ENCODE measurements at places on chromosomes 3 and 15.
A peak's percentile ranks its signal among the peaks of the same experiment; 100 is the strongest.

GRCh38 chr15:89399238-89400115 is 64.9 kb upstream of the POLG start:
- DNase-seq: no peak
- peak overlapping the region; percentile 7 for H3K4me3 ChIP-seq
- peaks cover 13% of the 10 kb centered on the region for H3K4me1 ChIP-seq
- no peaks in the 10 kb centered on the region for H3K36me3 ChIP-seq
- peaks cover 28% of the 10 kb centered on the region for H3K27me3 ChIP-seq

DNA sequence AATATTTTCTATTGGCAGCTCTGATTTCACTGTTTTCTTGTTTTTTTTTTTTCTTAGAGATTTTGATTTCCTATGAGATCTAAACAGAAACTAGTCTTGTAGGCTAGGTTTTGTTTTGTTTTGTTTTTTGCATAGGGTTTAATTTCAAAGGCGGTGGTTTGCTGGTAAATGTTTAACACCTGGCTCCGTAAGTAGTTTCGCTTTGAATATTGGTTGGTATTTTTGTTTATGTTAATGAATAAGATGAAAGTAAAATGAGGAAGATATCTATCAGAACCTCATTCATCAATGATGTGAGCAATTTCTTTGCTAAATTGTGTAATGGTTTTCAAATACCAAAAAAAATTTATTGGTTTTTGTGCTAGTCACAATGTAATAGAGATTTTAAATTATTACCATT is 39.7 kb upstream of the TM4SF1 start:
- H3K4me3 ChIP-seq: no peak overlapping the region
- H3K4me1 ChIP-seq: peaks cover 9% of the 10 kb centered on the region
- H3K27me3 ChIP-seq: no peaks in the 10 kb centered on the region
- no peak for DNase-seq
- H3K27ac ChIP-seq: no peak overlapping the region

GRCh38 chr3:52194485-52195290 is 3.3 kb upstream of the ALAS1 start:
- no peaks in the 10 kb centered on the region for H3K36me3 ChIP-seq
- H3K4me3 ChIP-seq: no peak overlapping the region
- peak overlapping the region; percentile 93 for H3K27ac ChIP-seq
- H3K4me1 ChIP-seq: peaks cover 49% of the 10 kb centered on the region
- no peaks in the 10 kb centered on the region for H3K27me3 ChIP-seq

DNA sequence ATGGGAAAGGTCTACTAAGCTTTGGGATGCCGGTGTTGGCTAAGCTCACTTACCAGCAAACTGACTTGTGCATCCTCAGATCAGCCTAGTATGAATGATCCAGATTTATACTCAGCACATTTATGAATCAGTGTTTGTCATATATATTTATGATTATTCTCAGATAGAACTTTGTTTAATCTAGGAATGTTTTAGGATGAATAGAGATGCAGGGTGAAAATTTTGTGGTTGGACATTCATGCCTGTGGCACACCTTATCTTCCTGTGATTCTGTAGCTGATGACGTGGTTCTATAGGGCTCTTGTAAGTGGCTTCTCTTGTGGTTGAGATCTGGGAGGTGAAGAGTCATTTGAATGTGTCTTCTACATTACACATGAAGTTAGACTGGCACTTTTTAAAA is 11.4 kb downstream of the CDIN1 start:
- H3K4me1 ChIP-seq: no peaks in the 10 kb centered on the region
- DNase-seq: no peak
- no peaks in the 10 kb centered on the region for H3K36me3 ChIP-seq
- H3K4me3 ChIP-seq: no peak overlapping the region

- H3K27me3 ChIP-seq: no peaks in the 10 kb centered on the region
- peaks cover 28% of the 10 kb centered on the region for H3K4me1 ChIP-seq
- H3K27ac ChIP-seq: peak overlapping the region; percentile 87
- peak; percentile 74 for DNase-seq
- no peaks in the 10 kb centered on the region for H3K36me3 ChIP-seq
Observed at GRCh38 chr3:129195731-129196256, 12.1 kb upstream of the CNBP start.

DNA sequence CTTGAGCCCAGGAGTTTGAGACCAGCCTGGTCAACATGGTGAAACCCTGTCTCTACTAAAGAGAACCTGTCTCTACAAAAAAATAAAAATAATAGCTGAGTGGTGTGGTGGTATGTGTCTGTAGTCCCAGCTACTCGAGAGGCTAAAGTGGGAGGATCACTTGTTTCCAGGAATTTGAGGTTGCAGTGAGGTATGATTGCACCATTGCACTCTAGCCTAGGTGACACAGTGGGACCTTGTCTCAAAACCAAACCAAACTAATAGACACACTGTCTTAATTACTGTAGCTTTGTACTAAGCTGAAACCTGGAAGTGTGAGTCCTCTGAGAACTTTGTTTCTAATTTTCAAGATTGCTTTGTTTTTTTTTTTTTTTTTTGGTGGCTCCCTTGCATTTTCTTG is 30.4 kb downstream of the MGA start:
- no peaks in the 10 kb centered on the region for H3K36me3 ChIP-seq
- H3K27me3 ChIP-seq: no peaks in the 10 kb centered on the region
- H3K4me1 ChIP-seq: no peaks in the 10 kb centered on the region
- no peak overlapping the region for H3K27ac ChIP-seq
- no peak for DNase-seq

DNA sequence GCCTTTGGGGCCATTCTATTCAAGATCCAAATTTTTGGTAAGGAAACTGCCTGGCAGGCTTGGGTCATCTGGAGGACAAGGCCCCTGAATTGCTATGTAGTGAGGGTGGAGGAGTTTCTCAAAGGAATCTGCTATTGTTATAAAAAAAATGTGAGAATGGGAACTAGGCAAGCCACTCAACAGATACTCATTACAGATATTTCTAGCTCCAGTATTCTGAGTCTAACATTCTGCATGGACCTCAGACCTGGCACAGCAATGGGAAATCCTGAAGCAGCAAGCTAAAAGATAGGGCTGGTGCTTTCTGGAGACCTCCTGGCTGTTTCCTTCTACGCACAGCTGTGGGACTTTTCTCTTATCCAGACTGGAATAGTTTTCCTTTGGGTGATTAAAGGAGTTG is 430.7 kb upstream of the RBMS3 start:
- H3K27me3 ChIP-seq: no peaks in the 10 kb centered on the region
- H3K27ac ChIP-seq: no peak overlapping the region
- no peak overlapping the region for H3K4me3 ChIP-seq

GRCh38 chr3:16917256-16917935 is 32.6 kb downstream of the PLCL2 start:
- H3K36me3 ChIP-seq: no peaks in the 10 kb centered on the region
- H3K4me3 ChIP-seq: no peak overlapping the region
- no peak for DNase-seq
- peaks cover 50% of the 10 kb centered on the region for H3K4me1 ChIP-seq
- peak overlapping the region; percentile 72 for H3K27ac ChIP-seq

DNA sequence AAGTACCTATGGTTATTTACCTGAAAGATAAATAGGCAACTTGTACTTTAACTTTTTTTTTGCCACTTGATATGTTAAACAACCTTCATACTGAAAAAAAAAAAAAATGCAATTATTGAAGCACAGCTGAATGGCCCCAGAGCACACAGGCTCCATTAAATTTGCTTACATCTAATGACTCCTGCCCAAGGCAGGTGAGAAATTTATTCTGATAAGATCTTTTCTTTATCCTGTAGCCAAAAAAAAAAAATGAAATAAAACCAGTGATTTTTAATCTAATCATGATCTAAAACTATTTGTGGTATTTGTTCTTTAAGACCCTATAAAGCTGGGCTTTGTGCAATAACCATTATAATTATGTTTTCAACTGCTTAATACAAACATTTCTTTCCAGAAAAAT is 115.7 kb downstream of the DPH6 start:
- no peak overlapping the region for H3K4me3 ChIP-seq
- peaks cover 3% of the 10 kb centered on the region for H3K4me1 ChIP-seq
- no peaks in the 10 kb centered on the region for H3K36me3 ChIP-seq
- no peak for DNase-seq
- no peaks in the 10 kb centered on the region for H3K27me3 ChIP-seq

- H3K4me1 ChIP-seq: peaks cover 9% of the 10 kb centered on the region
- no peaks in the 10 kb centered on the region for H3K27me3 ChIP-seq
- H3K36me3 ChIP-seq: no peaks in the 10 kb centered on the region
- no peak overlapping the region for H3K4me3 ChIP-seq
- DNase-seq: no peak
Observed at GRCh38 chr3:115226844-115227445, 79.9 kb upstream of the ZBTB20 start.

DNA sequence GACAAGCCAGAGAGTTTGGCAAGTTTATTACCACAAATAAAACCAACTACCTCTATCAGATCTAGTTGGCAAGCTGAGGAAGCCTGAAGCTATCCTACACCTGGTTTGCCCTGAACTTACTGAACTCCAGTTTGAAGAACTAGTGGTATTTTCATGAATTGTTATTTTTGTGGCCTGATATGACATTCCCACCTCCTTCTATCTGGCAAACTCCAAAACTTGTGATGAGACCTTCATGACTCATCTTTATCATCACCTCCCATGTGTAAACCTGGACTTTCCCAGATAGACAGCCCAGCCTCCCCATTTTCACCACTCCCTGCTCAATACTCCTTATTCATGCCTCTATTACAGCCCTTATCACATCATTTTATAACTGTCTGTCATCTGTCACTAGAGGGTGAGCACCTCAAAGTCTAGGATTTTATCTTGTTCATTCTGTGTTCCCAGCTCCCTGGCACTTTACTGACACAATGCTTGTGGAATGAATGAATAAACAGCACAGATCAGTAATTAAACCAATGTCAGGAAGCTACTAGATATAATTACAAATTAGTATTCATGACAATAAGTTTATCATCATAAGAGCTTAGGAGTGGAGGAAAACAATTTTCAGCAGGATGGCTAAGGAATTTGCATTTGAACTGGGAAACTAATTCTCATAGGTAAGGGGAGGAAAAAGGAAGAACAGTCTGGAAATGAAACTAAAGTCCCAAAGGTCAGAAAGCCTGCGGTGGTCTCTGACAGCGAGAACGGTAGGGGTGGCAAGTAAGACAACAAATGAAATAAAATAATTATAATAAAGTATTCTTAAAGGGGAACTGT is 13.2 kb upstream of the TRANK1 start:
- no peaks in the 10 kb centered on the region for H3K27me3 ChIP-seq
- no peak overlapping the region for H3K4me3 ChIP-seq
- no peak overlapping the region for H3K27ac ChIP-seq
- no peaks in the 10 kb centered on the region for H3K36me3 ChIP-seq
- H3K4me1 ChIP-seq: peaks cover 14% of the 10 kb centered on the region
- no peak for DNase-seq

GRCh38 chr3:53673722-53674350 is 172.4 kb downstream of the CHDH start:
- H3K27me3 ChIP-seq: no peaks in the 10 kb centered on the region
- no peak overlapping the region for H3K27ac ChIP-seq
- DNase-seq: no peak
- no peaks in the 10 kb centered on the region for H3K36me3 ChIP-seq
- H3K4me3 ChIP-seq: no peak overlapping the region

All from heart right ventricle (tissue), 16 donors.